Activated naive CD4-positive, alpha-beta T cell treated with anti-CD3 and anti-CD28 coated beads for 36 hours (primary cell): ENCODE measurements at places on chromosomes 6 and 20.

GRCh38 chr6:42396720-42397119, 55.0 kb downstream of the TRERF1 start:
- H3K36me3 ChIP-seq, result peaks cover 3% of the 10 kb centered on the region
- no peaks in the 10 kb centered on the region for H3K27me3 ChIP-seq
- peaks cover 69% of the 10 kb centered on the region for H3K4me1 ChIP-seq

DNA sequence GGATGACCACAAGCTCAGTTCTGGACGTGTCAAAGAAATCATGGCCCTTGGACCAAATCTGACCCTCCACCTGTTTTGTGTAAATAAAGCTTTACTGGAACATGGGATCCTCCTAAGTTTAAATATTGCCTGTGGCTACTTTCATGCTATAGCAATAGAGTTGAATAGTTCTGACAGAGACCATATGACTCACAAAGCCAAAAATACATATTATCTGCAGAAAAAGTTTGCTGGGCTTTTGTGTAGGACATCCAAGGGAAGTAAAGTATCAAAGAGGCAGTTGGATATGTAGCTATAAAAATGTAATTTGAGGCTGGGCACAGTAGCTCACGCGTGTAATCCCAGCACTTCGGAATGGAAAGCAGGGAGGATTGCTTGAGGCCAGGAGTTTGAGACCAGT, 78.9 kb downstream of the TOX2 start:
- DNase-seq, result no peak
- H3K36me3 ChIP-seq, result no peaks in the 10 kb centered on the region
- no peaks in the 10 kb centered on the region for H3K27me3 ChIP-seq
- no peak overlapping the region for H3K27ac ChIP-seq
- H3K4me3 ChIP-seq, result no peak overlapping the region
- H3K4me1 ChIP-seq, result peaks cover 1% of the 10 kb centered on the region

DNA sequence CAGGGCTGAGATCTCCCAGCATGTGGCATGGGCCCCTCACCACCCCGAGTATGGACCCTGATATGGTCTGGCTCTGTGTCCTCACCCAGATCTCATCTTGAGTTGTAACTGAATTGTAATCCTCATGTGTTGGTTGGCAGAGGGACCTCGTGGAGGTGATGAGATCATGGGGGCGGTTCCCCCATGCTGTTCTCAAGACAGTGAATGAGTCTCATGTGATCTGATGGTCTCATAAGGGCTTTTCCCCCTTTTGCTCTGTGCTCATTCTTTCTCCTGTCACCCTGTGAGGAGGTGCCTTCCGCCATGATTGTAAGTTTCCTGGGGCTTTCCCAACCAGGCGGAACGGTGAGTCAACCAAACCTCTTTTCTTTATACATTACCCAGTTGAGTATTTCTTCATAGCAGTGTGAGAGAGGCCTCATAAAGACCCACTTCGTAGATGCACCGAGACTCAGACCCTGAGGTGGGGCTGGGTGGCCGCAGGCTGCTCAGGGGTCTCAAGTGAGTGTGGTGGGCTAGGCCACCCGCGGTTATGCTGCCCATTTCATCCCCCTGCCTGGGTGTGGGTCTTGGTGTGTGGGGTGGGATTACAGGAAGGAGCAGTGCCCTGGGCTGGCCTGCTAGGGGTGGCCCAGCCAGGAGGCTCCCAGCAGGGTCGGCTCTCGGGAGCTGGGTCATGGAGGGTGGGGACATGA, 26.2 kb upstream of the GATA5 start:
- H3K4me1 ChIP-seq, result peaks cover 27% of the 10 kb centered on the region
- peak overlapping the region; percentile 44 for H3K4me3 ChIP-seq
- H3K27ac ChIP-seq, result peak overlapping the region; percentile 90
- peak; percentile 93 for DNase-seq

GRCh38 chr6:145689529-145689928, 45.8 kb downstream of the EPM2A start:
- H3K36me3 ChIP-seq, result peaks cover 19% of the 10 kb centered on the region
- H3K27ac ChIP-seq, result no peak overlapping the region
- H3K4me3 ChIP-seq, result no peak overlapping the region
- peaks cover 3% of the 10 kb centered on the region for H3K4me1 ChIP-seq
- no peak for DNase-seq

GRCh38 chr20:35954907-35955251, 577 bp upstream of the SCAND1 start:
- H3K27me3 ChIP-seq, result no peaks in the 10 kb centered on the region
- peak overlapping the region; percentile 98 for H3K27ac ChIP-seq
- peaks cover 9% of the 10 kb centered on the region for H3K36me3 ChIP-seq
- peak overlapping the region; percentile 99 for H3K4me3 ChIP-seq

DNA sequence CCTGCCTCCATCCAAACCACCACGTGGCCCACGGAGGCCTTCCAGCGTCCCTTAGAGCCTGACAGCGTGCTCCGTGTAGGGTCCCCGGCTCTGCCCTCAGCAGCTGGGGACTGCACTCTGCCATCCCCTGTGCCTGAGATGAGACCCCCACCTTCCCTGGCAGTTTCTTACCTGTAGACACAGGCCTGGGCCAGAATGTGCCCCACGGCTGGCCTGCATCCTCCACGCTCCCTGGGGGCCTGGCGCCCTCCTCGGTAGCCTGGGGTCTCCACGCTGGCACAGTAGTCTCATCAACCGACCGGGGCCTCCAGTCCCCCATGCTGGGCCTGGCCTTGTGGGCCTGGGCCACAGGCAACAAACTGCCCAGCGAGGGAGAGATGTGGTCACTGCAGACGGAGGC, 9.6 kb downstream of the DACT2 start:
- H3K36me3 ChIP-seq, result no peaks in the 10 kb centered on the region
- H3K27me3 ChIP-seq, result peaks cover 20% of the 10 kb centered on the region
- no peaks in the 10 kb centered on the region for H3K4me1 ChIP-seq
- no peak overlapping the region for H3K27ac ChIP-seq
- DNase-seq, result no peak

GRCh38 chr6:145733207-145733606, 2.1 kb downstream of the EPM2A start:
- peaks cover 19% of the 10 kb centered on the region for H3K36me3 ChIP-seq
- no peak overlapping the region for H3K27ac ChIP-seq
- no peak for DNase-seq
- no peak overlapping the region for H3K4me3 ChIP-seq

DNA sequence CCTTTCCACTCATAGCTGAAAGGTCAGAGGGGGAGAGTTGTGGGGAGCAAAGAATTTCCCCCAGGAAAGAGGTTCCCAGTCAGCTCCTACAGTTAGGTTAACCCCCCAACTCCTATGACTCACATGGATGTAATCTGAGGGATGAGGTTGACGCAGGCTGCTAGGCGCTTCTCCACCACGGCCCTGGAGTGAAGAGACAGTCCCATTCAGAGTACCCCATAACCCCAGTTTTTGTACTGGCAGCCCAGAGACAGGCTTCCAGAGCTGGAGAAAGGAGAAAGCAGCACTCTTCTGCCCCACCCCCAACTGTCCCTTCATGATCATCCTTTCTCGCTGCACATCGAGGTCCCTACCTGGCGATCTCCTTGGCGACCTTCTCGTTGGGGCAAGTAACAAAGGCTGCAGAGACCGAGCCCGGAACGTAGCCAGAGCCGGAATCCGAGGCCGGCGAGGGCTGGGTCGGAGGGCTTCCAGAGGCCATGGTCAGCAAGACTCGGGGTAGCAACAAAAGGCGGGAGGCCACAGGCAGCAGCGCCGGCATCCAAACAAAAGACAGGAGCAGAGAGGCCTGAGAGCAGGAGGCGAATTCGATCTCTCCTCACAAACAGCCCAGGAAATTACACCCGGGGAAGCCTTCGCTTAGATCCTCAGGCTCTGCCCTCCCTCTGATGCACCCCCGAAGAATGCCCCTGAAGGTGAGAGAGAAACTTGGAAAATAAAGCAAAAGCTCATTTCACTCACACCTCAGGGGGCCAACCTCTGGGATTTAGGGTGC, 592 bp downstream of the CUTA start:
- DNase-seq, result peak; percentile 56
- H3K27ac ChIP-seq, result peak overlapping the region; percentile 99
- peaks cover 22% of the 10 kb centered on the region for H3K36me3 ChIP-seq
- H3K27me3 ChIP-seq, result no peaks in the 10 kb centered on the region
- peaks cover 71% of the 10 kb centered on the region for H3K4me1 ChIP-seq

DNA sequence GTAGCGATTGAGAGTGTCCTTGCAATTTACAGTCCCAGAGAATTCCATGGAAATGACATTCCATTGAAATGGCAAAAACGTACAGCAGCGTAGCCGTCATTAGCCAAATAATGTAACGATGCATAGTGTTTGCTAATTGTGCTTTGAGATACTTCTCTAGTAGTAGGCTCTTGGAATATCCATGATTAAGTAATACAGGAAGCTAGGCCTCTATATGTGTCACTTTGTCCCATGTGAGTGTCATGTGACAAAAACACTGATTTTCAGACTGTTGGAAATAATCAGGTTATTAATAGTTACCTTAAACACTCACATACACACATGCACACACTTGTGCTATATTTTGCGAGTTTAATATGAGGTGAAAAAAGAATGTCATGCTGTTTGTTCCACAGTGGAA, 35.2 kb downstream of the SLX4IP start:
- no peak for DNase-seq
- H3K27me3 ChIP-seq, result no peaks in the 10 kb centered on the region
- H3K36me3 ChIP-seq, result peaks cover 13% of the 10 kb centered on the region
- H3K27ac ChIP-seq, result no peak overlapping the region

GRCh38 chr6:151263967-151264366, 24.2 kb downstream of the AKAP12 start:
- H3K4me3 ChIP-seq, result no peak overlapping the region
- no peak for DNase-seq
- peaks cover 9% of the 10 kb centered on the region for H3K27me3 ChIP-seq

DNA sequence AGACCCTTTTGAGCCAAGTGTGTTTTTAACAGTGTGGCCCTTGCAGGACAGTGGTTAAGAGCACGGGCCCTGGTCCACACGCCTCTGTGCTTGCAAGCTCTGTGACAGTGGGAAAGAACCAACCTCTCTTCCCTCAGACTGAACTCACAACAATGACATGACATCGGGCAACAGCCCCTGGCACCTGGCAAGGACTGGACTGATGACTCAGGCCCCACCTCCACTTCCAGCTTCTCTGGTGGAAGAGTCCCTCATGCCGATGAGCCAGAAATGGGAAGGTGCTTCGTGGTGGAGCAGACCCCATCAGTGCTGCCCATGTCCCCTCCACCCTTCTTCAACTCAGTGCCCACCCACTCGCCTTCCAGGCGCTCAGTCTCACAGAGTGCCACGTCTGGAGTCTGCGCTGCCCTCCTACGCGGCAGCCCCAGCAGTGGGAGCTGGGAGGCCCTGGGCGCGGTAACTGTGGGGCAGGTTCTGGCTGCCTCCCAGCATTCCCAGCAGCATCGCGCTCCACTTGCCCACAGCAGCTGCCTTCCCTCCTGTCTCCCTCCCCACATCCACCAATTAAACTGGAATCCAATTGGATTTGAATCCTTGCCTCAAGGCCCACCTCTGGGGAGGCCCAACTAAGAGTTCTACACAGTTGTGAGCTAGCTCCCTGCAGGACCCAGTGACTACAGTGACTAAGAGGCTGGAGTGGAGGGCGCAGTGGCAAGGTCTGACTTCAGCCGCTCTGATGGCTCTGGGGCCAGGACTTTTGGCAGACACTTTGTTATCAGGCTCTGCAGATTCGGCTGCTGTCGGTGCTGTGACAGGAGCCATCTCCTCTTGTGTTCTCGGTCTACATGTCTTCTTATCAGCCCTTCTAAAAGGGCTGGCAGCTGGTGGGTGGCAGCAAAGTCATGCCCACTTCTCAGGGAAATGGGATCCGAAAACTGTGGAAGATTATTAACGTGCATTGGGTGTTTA, 156.8 kb upstream of the MLN start:
- no peaks in the 10 kb centered on the region for H3K36me3 ChIP-seq
- DNase-seq, result no peak
- no peaks in the 10 kb centered on the region for H3K4me1 ChIP-seq
- H3K27me3 ChIP-seq, result no peaks in the 10 kb centered on the region
- H3K4me3 ChIP-seq, result no peak overlapping the region
- no peak overlapping the region for H3K27ac ChIP-seq
